ENCODE measurements at places on chromosomes 12 and 14.

GRCh38 chr14:23076785-23077408 lies 18.0 kb downstream of the ACIN1 start:
- no peak for DNase-seq

DNA sequence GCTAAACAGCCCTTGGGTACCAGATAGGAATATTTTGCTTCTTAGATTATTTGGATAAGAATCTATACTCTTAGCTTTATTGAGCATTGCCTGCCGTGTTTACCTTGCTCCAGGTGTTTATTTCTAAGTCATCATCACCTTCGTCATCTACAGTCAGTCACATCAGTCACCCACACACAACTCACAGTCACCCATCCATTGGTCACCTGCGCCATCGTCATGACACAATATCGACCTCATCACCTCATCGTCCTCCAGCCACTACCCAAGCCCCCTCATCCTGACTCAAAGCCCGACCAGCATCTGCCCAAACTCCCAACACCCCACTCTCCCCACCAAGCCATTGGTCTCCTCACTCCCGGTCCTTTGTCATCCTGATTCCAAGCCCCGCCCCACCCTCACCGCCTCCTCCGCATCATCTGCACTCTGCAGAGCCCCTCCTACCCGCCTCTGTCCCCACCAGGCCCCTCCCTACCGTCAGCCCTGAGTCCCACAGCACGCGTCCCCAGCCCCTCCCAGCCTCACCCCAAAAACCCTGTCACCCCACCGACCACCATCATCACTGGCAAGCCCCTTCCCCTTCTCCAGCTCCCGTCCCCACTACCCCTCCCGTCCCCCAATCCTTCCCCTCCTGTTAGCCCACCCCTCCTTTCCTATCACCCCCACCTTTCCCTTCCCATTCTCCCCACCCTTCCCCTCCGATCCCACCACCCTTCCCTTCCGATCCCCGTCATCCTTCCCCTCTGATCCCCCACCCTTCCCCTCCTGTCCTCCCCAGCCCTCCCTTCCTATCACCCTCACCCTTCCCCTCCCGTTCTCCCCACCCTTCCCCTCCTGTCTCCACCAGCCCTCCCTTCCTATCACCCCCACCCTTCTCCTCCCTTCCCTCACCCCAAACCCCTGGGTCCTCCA lies 9.8 kb downstream of the DLK1 start:
- no peak for DNase-seq

DNA sequence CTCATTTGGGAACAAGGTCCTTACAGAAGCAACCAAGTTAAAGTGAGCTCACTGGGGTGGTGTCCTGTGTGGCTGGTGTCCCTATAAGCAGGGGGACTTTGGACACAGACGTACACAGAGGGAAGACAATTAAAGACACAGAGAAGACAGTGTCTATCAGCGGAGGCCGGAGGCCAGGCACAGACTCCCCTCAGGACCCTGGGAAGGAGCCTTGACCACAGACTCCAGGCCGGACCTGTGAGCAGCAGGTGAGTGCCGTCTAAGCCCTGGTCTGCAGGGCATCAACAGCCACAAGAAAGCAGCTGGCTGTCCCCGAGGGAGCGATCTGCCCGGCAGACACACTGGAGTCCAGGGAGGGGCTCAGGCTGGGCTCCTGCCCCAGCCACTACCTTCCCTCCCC lies 219.1 kb upstream of the C14orf180 start:
- no peak for DNase-seq

- no peak for DNase-seq
Observed at GRCh38 chr12:118288174-118288573, 84.5 kb downstream of the TAOK3 start.

GRCh38 chr14:65011538-65011937 lies 24.8 kb downstream of the FNTB start:
- DNase-seq: no peak

GRCh38 chr14:35114036-35114435 lies 7.8 kb downstream of the PPP2R3C start:
- DNase-seq: no peak

DNA sequence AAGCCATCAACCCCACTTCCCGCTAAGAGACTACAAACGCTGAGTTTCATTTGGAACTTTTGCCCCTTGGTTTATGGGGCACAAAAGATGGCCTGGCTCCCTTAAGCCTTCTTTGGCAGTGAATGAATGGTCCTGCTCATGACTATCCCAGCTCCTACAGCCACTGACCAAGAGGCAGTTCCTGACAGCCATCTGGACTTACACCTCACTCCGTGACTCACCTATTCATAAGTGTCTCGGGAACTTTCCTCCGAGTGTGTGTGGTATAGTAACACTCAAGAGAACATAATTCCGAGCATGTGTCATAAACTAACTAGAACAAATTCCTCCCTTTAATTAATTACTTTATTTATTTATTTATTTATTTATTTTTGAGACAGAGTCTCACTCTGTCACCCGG lies 51.9 kb upstream of the NUDT4 start:
- no peak for DNase-seq

DNA sequence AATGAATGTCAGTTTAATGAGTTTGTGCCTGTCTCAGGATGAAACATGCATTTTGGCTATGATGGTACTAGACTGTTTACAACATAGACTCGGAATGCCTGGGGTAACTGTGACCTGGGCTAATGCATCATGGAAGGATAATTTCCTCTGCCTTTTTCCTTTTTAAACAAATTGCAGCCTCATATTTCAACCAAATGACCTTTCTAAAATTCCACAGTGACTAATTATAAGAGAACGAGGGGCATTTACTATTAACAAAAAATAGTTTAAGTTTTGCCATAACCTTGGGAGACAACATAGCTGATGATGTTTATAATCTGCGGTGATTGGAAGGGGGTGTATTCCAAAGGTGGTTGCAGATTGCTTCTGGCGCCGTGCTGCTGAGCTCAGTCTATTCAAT lies 1140.5 kb downstream of the GALC start:
- DNase-seq: no peak

DNA sequence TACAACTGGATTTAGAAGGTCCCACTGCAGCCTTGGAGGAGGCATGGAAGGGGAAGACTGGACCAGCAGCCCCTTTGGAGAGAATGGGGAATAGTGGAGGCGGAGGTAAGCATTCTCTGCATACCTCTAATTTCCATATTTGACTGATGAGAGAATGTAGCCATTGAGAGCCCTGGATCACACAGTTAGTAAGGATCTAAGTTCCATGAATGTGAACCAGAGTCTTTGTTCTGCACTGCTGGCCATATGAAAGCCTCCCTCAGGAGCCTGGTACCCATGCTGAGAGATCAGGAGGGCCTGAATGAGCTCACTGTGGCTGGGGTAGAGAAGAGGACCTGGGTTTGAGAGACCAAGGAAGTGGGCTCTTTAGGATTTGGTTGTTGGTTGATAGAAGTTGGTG lies 192.1 kb downstream of the TMEM132C start:
- DNase-seq: no peak

GRCh38 chr12:110916295-110916875 lies 4.0 kb downstream of the MYL2 start:
- DNase-seq: peak; percentile 26

DNA sequence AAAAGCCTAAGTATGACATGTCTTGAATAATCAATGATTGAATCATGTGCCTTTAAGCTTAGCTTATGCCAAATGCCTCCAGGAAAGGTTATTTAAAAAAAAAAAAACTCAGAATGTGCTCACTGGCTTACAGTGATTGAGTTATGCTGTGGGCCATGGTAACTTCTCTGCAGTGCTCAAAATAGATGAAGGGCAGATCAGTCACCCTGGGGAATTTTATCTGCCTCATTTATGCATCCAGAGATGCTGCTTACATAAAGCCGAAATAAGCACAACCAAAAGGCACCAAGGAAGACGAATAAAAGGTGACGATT lies 118.7 kb upstream of the MDM1 start:
- DNase-seq: no peak

DNA sequence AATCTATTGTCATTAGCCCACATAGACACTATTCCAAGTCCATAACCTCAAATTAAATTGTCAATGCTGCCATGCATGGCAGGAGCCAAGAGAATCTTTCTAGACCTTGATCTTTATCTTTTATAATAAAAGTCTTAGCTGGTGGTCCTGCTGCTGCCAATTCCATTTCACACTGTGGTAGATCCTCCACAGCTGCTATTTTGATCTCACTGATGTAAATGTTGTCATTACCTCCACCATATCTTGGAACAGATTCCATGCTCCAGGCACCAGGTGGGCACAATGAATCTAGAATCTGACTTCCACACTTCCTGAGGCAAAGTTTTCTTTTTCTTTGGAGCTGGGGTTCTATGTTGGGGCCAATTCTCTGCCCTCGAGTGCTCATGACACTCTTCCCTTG lies 161.2 kb downstream of the TMTC3 start:
- no peak for DNase-seq

GRCh38 chr14:33555710-33556350 lies 395.0 kb downstream of the EGLN3 start:
- DNase-seq: no peak

GRCh38 chr12:21849878-21850277 lies 75.4 kb upstream of the KCNJ8 start:
- DNase-seq: no peak

- no peak for DNase-seq
Observed at GRCh38 chr14:31043379-31043778, 17.2 kb upstream of the STRN3 start.

DNA sequence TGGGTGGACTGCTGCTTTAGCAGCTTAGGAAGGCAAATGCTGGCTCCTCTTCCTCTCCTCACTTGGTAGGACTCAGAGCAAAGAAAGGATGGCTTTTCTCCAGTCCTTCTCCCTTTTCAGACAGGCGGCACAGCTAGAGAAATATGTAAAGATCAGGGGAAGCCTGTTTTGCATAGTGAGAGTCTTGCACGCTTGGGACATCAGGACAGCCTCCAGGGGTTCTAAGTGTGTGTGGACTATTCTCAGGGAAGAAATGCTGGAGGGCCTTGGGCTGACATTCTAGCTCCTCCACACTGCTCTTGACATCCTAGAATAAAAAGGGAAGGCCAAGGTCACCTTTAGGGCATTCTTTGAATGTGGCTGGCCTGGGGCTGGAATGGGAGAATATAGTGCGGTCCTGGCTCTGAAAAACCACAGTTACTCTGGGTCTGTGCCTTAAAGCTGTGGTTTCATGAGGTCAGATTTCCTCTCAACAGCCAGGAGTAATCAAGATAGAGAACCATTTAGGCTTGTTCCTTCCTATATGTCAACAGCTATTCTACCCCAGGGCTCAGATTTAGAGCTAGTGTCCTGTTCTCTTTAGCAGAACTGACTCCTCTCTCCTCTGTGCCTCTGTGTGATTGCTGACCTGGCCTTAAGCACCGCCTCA lies 24.3 kb downstream of the CMA1 start:
- no peak for DNase-seq

- no peak for DNase-seq
Observed at GRCh38 chr12:97968641-97969197, 506.1 kb downstream of the RMST start.

DNA sequence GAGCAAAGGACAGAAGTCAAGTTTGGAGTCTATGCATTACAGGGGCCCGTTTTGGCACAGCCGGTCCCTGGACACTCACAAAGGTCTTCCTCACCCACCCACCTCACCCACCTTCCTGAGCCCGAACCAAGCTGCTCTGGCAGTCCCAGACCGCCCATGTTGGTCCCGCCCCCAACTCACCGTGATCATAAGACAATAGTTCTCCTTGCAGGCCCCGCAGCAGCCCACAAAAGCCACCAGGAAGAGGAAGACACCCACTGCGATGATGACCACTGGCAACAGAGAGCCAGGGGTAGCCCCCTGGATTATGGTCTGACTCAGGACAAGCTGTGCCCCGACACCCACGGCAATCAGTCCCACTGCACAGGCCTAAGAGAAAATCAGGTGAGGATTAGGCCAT lies 1.8 kb downstream of the CD63 start:
- DNase-seq: no peak

DNA sequence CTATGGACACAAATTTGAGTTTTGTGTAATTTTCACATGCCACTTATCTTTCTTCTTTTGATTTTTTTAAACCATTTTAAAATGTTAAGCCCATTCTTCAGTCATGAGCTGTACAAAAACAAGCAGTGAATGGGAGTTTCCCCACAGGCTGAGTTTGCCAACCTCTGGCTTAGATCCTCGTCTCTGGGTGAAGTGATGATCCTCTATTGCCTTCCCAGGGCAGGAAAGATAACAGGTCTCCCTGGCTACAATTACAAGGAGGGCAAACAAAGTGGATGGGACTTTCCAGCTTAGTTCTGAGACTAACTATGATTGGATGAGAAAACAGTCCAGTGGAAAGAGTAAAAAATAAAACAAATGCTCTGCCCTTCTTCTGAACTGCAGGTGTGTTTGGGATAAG lies 203.7 kb downstream of the SPTSSA start:
- no peak for DNase-seq

DNA sequence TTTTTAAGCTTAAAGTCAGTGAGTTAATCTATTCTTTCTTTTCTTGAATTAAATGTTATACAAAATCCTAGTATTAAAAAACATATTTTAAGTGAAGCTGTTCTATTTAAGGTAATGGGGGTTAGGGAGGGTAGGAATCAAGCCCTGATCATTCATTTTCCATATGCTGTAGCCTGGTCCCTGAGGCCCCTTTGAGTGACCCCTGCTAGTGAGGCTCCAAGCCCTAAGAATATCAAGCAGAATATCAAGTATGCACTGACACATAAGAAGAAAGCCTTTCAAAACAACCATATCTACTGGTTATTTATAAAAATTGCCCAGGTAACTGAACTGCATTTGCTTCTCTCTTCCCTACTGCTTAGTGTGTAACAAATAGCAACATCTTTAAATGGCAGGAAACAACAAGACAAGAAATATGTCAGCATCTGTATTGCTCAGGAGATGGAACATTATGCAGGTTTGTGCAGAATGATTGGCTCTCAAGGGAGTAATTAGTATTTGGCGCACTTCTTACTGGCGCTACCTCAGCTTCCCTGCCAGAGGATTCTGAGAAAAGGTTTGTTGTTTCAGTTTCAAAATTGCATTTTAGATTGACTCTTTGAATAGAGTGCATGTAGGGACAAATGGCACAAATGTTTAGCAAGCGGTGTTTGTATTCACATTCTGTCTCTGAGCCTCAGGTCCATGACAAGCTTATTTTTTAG lies 223.0 kb downstream of the DUSP6 start:
- DNase-seq: no peak

GRCh38 chr12:116331876-116332275 lies 54.4 kb upstream of the MED13L start:
- DNase-seq: no peak

DNA sequence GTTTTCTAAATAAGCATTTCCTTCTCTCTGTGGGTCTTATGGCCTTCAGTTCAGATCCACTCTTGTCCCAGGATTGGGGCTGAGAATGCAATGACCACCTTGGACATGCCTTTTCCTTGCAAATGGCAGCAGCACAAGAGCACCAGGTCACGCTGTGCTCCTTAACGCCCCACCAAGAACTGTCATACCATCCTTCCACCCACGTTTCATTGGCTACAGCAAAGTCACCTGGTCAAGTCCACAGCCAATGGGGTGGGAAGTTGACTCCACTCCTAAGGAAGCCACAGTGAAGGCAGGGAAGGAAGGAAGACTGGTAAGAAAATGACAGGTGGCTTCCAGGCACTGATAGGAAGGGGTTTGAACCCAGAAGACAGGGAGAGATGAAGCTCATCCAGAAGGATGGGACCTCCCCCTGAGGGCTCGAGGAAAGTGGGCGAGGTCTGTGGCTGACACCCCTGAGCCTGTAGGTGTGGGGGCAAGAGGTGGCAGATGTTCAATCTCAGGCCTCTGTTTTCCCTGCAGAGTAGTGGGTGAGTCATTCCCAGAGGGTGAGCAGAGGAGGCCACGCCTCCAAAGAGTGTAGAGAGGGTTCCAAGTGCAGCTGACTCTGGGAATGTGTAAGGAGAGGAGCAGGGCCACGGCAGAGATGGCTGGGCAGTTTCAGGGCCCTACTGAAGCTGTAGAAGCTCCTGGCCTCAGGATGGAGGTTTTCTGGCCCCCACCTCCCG lies 113.5 kb upstream of the VRK1 start:
- no peak for DNase-seq
